GDM1 (cell line): ENCODE measurements at places on chromosomes 5 and 9.

GRCh38 chr9:136588663-136589464 lies 43.0 kb upstream of the NOTCH1 start:
- DNase-seq: no peak

GRCh38 chr5:31995006-31995405 lies 179.1 kb downstream of the GOLPH3 start:
- no peak for DNase-seq

DNA sequence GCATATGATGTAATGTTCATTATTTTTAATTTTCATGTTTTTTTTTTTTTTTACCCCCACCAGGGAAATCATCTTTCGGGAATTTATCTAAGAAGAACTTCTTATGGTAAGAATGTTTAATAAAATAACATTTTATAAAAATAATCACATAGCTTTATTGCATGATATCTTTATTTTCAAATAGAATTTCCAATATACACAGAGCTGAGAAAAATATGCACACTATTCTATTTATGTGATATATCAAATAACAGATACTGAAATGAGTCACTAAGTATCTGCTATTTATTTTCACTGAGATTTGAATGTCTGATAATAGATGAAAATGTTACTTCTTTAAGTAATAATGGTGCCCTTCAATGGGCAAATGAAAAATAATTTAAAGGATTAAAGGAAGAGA lies 1217.3 kb downstream of the MAT2B start:
- no peak for DNase-seq

GRCh38 chr5:135890296-135890695 lies 5.3 kb downstream of the IL9 start:
- no peak for DNase-seq

DNA sequence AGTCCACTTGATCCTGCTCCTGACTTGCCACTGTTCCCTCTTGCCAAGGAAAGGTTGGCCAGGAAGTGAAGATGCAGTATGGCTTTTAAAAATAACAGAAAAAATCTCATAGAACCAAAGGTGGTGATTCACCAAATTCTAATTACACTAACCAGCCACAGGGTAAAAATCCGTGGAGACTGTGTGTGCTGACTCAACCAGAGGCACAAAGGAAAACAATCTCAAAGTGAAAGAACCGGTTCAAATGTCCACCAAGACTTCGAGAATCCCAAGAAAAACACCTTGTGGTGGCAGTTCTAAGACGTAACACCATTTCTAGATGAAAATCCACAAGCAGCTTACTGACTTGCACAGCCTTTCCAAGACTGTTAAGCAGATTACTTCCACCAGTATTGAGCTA lies 279.1 kb downstream of the TLE1 start:
- DNase-seq: no peak

DNA sequence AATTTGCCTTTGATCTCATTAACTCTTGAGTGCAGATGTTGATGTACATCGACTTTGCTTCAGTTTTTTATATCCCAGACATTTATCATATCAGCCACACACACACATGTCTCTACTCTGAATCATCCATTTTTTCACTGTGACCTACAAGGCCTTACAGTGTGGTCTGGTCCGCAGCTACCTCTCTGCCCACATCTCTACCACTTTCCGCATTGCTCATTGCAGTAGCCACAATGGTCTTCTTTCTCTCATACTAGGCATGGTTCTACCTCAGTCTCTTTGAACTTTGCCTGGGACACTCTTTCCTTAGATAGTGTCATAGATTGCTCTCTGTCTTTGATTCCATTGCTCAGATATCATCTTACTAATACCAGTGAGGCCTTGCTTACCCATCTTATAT lies 87.9 kb upstream of the FSD1L start:
- DNase-seq: no peak

DNA sequence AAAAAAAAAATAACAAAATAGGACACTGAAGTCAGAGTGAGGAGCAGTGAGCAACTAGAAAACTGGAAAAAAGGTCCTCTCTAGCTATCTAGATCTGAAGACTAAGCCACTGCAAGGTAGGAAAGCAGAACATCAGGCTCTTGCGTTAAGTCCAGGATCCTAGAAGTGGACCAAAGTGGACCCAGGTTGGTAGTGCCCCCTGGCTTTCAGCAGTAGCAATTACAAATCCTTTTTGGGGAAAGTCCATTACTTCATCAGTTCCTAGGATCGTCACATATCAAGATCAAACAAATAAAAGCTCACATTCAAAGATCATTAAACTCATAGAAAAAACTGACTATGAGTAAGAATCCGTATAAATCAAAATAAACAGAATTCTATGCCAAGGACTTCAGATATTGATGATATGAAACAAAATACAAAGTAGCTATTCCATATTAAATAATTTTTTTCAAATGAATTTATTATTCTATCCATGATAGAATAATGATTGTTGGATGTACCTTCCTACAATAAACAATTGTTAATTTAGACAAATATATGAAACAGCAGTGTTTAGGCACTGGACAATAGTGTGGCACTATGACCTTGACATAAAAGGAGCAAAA lies 6.5 kb upstream of the RICTOR start:
- peak; percentile 28 for DNase-seq

DNA sequence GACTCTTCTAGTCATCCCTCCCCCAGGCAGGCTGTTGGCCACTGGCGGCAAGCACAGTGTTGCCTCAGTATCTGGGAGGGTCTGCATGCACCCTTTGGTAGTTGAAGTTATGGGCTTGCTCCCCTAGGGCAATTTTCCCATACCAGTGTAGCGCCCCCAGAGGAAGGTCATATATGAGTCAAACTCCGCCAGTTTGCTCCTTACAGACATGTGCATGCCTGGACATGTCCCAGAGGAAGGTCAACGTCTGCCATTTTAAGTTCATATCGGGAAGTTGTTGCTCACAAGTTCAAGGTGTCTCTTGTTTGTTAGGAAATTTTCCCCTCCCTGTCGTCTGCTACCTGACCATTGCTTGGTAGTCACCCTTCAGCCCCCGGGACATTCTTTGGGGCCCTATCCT lies 51.3 kb upstream of the MROH2B start:
- DNase-seq: no peak

DNA sequence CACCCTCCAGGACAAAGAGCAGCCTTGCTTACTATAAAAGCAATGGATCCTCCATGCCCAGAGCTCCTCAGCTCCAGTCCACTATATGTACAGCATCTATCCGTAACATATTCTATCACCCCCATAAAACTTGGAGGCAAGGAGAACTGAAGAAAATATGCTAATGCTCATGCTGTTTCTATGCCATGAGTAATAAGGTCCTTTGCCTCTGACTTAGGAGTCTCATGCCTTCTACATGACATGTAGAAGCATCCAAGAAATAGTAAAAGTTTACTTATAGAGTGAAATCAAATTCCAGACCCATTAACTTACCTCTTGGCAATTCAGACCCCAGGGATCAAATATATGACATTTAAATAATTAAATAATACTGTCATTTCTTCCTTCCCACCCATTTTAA lies 33.7 kb downstream of the SSBP2 start:
- DNase-seq: no peak

GRCh38 chr9:121538221-121538620 lies 38.6 kb upstream of the GGTA1 start:
- no peak for DNase-seq

- no peak for DNase-seq
These were observed 64.0 kb upstream of the TUSC1 start for GRCh38 chr9:25742256-25742655.

- no peak for DNase-seq
These were observed 722.9 kb upstream of the RGMB start for GRCh38 chr5:98050583-98050982.

DNA sequence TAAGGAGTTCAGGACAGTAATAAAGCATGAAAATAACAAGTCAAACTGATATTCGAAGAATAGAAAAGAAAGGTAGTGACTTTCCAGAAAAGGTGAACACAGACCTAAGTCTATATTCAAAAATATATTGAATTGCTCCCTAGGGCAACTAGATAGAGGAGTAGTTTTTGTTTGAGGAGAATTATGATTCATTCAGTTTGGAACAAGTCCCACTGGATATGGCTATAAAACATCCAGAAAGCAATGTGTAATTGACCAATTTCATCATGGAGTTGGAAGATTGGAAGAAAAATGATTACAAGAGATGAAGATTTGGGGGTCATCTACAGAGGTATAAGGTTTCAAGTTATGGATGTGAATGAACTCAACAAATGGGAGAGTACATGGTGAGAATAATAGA lies 117.5 kb upstream of the ZNF462 start:
- DNase-seq: no peak

GRCh38 chr5:150460781-150461180 lies 11.2 kb upstream of the RPS14 start:
- DNase-seq: no peak

GRCh38 chr9:36858805-36859375 lies 175.2 kb downstream of the PAX5 start:
- DNase-seq: no peak

- DNase-seq: no peak
These were observed 227.6 kb downstream of the SAXO1 start for GRCh38 chr9:18805386-18805785.

DNA sequence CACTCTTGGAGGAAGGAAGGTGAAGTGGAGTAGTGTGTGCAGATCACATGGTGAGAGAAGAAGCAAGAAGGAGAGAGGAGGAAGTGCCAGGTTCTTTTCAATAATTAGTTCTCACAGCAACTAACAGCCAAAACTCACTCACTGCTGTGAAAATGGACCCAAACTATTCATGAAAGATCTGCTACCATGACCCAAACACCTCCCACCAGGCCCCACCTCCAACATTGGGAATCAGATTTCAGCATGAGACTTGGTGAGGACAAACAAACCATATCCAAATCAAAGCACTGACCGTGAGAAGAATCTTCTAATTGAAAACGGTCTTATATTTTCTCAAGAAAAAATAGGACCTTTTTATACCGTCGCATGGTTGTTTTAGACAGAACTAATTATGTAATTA lies 468.7 kb upstream of the TYRP1 start:
- DNase-seq: no peak

GRCh38 chr9:112396416-112396815 lies 16.5 kb downstream of the HSDL2 start:
- no peak for DNase-seq

GRCh38 chr5:175104677-175105076 lies 339.3 kb downstream of the DRD1 start:
- no peak for DNase-seq
